ENCODE measurements at places on chromosomes 6 and 20.

GRCh38 chr6:170011204-170012036 lies 260.0 kb downstream of the ERMARD start:
- DNase-seq, result no peak

- peak; percentile 43 for DNase-seq
Observed at GRCh38 chr6:111105578-111105977, 18.3 kb downstream of the SLC16A10 start.

DNA sequence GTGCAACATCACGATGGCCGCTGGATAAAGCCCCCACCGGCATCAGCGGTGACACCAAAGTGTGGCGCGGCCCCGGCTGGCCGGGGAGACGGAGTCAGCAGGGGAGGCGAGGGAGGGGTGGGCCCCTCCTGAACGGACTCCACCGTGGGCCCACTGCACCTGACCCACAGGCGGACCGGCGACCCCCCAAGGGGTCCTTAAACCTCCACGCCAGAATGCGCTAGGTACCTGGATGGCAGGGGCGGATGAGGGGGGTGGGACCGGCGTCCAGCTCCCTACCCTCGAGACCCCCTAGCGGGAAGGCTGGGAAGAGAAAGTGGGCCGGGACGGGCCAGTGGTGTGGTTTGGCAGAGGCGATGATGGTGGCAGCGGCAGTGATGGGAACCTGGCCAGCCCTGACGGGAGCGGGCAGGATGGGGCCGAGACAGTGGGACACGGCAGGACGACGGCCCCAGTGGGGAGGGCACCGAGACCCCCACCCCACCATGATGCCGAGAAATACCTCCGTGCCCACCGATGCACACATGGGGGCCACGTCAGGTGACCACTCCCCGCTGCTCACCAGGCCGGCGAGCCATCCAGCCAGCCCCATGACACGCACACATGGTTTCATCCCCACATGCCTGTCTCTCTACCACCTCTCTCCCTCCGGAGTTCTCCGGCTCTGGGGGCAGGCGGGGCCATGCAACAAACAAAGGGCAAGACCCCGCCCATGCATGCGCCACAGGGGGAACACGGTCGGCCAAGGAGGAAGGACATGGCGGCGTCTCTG lies 771.9 kb upstream of the DEFB115 start:
- no peak for DNase-seq

- DNase-seq, result no peak
Observed at GRCh38 chr6:129485746-129486145, 224.2 kb downstream of the ARHGAP18 start.

- no peak for DNase-seq
Observed at GRCh38 chr20:15292405-15292804, 955.0 kb upstream of the FLRT3 start.

GRCh38 chr6:144327081-144327480 lies 41.9 kb downstream of the UTRN start:
- DNase-seq, result no peak

GRCh38 chr6:71513036-71513435 lies 224.4 kb downstream of the OGFRL1 start:
- DNase-seq, result no peak

DNA sequence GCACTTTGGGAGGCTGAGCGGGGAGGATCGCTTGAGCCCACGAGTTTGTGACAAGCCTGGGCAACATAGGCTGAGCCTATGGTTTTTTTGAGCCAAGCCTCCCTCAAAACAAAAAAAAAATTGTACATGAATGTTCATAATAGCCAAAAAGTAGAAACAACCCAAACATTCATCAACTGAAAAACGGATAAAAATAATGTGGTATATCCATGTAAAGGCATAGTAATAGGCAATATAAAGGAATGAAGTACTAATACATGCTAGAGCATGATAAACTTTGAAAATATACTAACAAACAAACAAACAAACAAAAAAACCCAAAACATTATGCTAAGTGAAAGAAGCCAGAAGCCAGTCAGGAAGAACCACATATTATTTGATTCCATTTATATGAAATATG lies 35.3 kb downstream of the KIAA0319 start:
- no peak for DNase-seq

GRCh38 chr6:17004269-17004668 lies 97.6 kb upstream of the STMND1 start:
- no peak for DNase-seq

DNA sequence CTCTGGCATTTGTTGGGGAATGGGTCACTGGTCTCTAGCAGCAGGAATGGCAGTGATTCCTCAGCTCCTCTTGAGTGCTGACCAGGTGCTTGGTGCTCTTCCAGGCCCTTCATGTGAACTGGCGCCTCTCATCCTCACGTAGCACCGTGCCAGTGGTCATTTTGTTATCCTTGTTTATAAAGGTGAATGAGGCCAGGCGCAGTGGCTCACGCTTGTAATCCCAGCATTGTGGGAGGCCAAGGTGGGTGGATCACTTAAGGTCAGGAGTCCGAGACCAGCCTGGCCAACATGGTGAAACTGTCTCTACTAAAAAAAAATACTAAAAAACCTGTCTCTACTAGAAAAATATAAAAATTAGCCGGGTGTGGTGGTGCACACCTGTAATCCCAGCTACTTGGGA lies 301.3 kb downstream of the QKI start:
- DNase-seq, result no peak

- DNase-seq, result no peak
Observed at GRCh38 chr20:45998761-45999160, 9.9 kb upstream of the MMP9 start.

DNA sequence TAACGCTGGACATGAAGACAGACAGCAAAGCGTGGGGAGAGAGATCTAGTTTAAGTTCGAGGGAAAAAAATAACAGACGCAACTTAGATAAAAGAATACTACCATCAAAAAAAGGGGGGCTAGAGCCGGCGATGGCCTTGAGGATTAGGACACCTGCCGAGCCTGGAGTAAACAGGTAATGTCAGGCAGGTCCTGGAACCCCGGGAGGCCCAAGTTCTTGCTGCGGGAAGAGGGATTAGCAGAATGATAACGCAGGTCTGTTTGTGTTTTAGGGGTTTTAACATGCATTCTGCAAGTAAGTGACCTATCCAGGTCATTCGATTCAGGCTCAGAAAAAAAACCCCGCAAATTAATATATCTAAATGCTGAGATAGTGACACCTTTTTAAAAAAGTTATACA lies 754 bp upstream of the TMEM170B start:
- peak; percentile 2 for DNase-seq

- DNase-seq, result no peak
Observed at GRCh38 chr6:169237496-169238134, 16.0 kb downstream of the THBS2 start.

DNA sequence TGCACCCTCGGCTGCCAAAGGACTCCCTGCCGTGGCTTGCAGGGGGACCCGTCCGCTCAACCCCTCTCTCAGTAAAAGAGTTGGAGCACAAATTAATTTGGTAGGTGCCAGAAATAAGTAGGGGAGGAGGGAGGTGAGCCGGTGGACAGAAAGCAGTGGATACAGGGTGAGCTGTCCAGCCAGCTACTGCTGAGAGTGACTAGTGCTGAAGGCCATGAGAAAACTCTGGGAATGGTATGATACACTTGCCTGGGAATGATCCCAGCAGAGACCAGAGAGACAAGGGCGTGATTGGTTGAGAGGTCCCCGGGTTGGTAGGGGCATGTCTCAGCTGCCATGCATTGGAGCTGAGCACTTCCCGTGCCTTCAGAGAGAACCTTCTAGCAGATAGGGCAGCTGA lies 15.7 kb downstream of the FOXQ1 start:
- no peak for DNase-seq

GRCh38 chr6:150425508-150425907 lies 56.7 kb downstream of the IYD start:
- DNase-seq, result no peak

DNA sequence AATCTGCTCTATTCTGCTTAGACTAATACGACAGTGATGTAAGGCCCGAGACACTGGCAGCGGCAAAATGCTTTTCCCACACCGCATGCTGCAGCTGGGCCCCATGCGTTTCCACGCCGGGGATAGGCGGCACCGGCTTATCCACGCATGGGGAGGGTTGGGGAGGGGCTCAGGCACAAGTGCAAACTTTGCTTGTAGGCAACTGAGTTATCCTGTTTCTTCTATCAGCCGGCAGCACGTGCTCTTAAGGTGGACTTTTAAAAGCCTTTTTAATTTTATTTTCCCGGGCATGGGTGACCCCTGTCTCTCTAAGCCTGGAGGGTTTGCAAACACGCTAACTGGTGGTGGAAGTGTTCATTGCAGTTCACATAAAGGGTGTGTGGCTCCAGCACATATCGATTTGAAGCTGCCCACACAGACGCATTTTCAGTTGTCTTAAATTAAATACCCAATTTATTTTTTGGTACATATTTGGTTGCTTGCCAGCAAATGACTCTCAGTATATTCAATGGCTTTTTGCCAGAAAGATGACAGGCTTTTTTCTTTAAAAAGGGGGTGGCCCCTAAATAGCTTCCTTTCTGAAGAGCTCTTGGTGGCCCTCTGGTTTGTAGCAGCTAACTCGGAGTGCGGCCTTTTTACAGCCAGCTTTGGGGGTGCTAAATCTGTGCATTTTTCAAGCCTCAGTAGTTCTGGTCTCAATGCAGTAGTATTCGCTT lies 561.8 kb upstream of the AGPAT4 start:
- DNase-seq, result no peak

DNA sequence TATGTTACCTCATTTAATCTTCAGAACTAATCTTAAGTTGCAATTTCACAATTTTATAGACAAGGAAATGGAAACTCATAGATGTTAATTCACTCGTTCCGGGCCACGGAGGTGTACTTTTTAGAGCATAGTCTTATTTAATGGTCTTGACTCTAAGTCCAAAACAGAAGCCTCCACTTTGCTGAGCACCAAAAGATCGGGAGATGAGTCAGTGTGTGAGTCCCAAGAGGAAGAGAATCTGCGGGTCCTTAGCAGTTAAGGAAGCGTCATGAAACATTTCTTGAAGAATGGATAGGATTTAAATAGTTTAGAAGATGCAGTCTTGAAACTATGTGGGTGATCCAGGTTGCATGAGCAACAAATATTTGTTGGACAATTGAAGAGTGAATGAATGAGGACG lies 231.8 kb upstream of the QKI start:
- no peak for DNase-seq

GRCh38 chr6:116461331-116461931 lies at the start of gene CALHM6:
Gene CALHM6, plus strand, starts transcription at chr6:116461375. Its CDS starts 555 bp downstream, at chr6:116461930.
- no peak for DNase-seq

DNA sequence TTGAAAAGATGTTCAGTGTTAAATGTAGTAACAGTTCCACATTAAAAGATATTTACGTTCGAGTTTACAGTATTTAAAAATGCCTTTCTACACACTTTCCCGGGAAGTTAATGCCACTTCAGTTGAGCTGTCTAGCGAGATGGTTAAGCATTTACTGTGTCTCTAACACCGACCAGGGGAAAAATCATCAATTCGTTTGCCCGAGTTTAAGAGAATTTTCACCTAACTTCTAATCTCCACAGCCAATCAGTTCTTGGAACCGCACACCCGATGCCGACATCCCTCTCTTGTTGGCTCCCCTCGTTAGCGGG lies 58.2 kb downstream of the FAM217A start:
- no peak for DNase-seq

GRCh38 chr20:4795394-4795793 lies 73.7 kb downstream of the PRND start:
- peak; percentile 32 for DNase-seq

- no peak for DNase-seq
Observed at GRCh38 chr20:20412750-20413149, 44.8 kb downstream of the INSM1 start.

DNA sequence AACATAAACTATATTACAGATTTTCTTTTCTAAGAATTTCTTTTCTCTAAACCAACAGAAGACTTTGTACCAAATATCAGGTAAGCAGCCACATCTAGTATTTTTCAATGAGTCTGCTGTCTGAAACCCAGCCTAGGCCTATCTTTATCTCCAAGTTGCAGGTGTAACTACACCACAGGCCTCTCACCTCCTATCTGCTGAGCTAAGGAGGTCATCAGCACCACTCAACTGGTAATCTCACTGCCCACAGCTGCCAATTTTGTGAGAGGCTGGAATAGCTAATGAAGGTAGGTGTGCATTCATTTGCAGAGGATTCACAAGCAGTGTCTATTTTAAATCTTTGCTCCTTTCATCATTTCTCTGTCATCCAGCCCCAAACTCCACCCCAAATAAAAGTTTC lies 584.8 kb downstream of the HDGFL1 start:
- DNase-seq, result no peak

- DNase-seq, result no peak
Observed at GRCh38 chr20:20130399-20130798, 78.1 kb downstream of the CFAP61 start.

DNA sequence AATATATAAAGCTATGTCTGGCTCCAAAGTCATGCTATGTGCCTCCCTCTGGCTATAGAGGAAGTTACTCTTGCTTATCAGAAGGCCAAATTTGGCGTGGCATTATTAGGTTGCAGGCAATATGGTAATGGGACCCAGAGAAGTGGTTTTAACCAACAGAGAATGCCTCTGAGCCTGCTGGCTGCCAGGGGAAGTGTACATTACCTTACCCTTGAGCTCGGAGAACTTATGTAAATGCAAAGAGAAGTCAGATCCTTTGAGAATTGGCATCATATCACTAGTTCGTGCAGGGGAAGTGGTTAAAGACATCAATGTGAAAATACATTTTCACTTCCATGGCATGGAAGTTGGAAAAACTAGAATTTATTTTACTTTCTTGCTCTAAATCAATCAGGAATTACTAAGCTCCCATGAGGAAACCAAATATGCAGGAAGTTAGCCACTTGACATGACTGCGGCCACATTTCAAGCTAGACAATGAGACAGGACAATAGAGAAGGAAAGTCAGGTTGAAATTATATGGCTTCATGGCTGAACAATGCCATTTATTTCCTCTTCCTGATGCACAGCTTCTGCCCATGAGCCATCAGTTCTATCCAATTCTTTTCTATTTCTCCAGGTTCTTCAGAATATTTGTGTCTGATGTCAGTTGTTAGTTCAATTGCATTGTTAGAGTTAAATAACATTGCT lies 134.0 kb upstream of the PHACTR1 start:
- DNase-seq, result no peak

DNA sequence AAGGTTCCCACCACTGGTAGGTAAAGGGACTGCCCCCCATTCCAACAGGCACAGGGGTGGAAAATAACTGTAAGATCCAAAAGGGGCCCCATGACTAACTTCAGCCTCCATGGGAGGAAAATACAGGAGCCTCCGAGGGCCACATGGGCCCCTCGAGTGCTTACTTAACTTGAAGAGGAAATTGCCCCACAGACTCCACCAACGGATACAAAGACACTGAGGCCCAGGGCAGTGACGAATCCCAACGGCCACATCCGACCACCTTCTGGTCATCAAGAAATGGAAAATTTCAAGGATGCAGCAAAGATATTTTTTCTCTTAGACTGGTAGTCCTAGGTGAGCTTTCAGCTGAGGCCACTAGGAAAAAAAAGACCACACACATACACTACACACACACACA lies 116.0 kb upstream of the MRPS10 start:
- no peak for DNase-seq

DNA sequence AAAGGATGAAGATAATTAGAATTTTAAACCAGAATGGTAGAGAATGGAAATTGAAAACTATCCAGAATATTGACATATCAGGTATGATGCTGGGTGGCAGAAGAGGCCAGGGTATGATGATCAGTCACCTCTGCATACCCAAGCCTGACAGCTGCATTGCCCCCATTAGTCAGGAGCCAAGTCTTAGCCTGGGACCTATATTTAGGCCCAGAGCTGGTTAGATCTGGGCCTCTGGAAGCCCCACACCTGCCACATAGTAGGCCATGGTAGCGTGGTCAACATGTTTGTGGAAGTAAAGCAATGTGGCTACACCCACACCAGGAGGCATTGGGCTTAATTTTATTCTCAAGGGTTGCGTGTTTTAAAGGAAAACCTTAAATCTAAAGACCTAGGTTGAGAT lies 32.1 kb upstream of the CALHM6 start:
- DNase-seq, result no peak
